ENCODE measurements at places on chromosomes 7 and 10. TPM values are rescaled to one million over a fixed set of nuclear protein-coding genes. Genes with fewer than 3 reads are reported as not detected.

GDF2 gene
- total RNA-seq: not detected

ABCB1 gene
- total RNA-seq: 1.3 TPM

ATOH7 gene
- total RNA-seq: not detected

PRKG1 gene
- 94.5 TPM for total RNA-seq

TMEM184A gene
- total RNA-seq: not detected
